Stimulated activated CD8-positive, alpha-beta memory T cell treated with anti-CD3 and anti-CD28 coated beads, Interleukin-15, amount 100 ng/mL, for 4 hours (primary cell): ENCODE measurements at places on chromosomes 3 and 15.

- no peak for DNase-seq
Observed at GRCh38 chr3:58864480-58864879, 185.3 kb downstream of the CFAP20DC start.

DNA sequence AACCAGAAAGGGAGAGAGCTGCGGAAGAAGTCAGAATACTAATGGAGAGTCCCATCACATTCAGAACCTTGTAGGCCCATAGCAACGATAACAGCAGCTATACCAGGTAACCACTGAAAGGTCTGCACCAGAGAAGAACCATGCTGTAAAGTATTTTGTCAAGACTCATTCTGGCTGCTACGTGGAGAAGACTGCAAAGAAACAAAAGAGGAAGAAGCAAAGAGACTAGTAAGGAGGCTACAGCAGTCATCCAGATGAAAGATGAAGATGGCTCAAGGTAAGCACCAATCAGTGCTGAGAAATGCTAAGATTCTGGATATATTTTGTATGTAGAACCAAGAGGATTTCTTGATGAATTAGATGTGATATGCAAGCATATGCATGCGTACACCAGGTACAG lies 39.6 kb downstream of the ACAP2 start:
- no peak for DNase-seq

- no peak for DNase-seq
Observed at GRCh38 chr3:197216169-197216860, 82.1 kb downstream of the DLG1 start.

DNA sequence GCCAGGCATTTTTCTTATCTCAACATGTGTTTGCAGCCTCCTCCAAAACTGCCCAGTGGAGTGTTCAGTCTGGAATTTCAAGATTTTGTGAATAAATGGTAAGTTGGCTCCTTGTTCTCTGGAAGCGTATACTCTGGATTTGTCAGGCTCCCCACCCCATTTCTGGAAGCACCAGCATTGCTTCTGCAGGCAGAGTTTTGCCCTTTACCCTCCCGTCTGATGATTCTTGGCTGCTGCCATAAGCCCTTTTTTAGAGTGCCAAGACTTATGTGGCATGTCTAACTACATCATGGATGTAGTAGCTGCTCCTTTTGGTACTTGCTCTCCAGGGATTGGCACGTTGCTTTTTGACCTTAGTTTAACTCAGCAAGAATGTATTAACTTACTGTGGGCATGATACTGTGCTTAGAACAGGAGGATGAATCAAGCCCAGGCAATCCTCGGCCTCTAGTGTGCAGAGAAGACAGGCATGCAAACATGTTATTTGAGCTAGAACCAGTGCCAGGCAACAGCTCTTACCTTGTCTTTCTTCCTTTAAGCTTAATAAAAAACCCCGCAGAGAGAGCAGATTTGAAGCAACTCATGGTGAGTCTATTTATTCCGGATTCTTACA lies 8.3 kb downstream of the SNAPC5 start:
- DNase-seq, result no peak
